ENCODE measurements at places on chromosomes 5 and 9. TPM values are rescaled to one million over a fixed set of nuclear protein-coding genes. Genes with fewer than 3 reads are reported as not detected.

CDKN2B gene
- not detected for total RNA-seq

ZNF484 gene
- 2.0 TPM for total RNA-seq

SPATA31E1 gene
- 0.01 TPM for total RNA-seq

C8G gene
- total RNA-seq = 1.3 TPM

PRRC1 gene
- 51.5 TPM for total RNA-seq

F2RL2 gene
- 3.6 TPM for total RNA-seq

DCAF12 gene
- 41.6 TPM for total RNA-seq

PCDHGA12 gene
- not detected for total RNA-seq

GPX8 gene
- 34.4 TPM for total RNA-seq

CLIC3 gene
- total RNA-seq = 5.6 TPM

LCN12 gene
- total RNA-seq = 1.2 TPM

ANKRD20A1 gene
- 1.5 TPM for total RNA-seq

GFI1B gene
- total RNA-seq = 0.09 TPM

ISL1 gene
- not detected for total RNA-seq

ANKRD55 gene
- total RNA-seq = not detected

NUTM2F gene
- not detected for total RNA-seq

HSD17B3 gene
- total RNA-seq = not detected

UBTD2 gene
- 14.8 TPM for total RNA-seq

MAMDC4 gene
- total RNA-seq = 4.6 TPM

SLC6A3 gene
- 1.3 TPM for total RNA-seq

SARDH gene
- total RNA-seq = 0.07 TPM

NUDT12 gene
- total RNA-seq = 1.9 TPM

NIPSNAP3A gene
- total RNA-seq = 14.7 TPM

SHOC1 gene
- not detected for total RNA-seq

PCDHA9 gene
- not detected for total RNA-seq

OLFM1 gene
- 9.6 TPM for total RNA-seq

LCN1 gene
- 0.26 TPM for total RNA-seq

BRD8 gene
- total RNA-seq = 43.4 TPM

LOX gene
- 1.4 TPM for total RNA-seq

CTNND2 gene
- not detected for total RNA-seq

DOCK2 gene
- 3.1 TPM for total RNA-seq

PPP3R2 gene
- not detected for total RNA-seq

FOXD4L3 gene
- total RNA-seq = 0.14 TPM

TBC1D9B gene
- total RNA-seq = 63.7 TPM

CYSRT1 gene
- total RNA-seq = 5.0 TPM

ANKRD31 gene
- total RNA-seq = 0.06 TPM

PRSS3 gene
- total RNA-seq = 8.7 TPM

GPR151 gene
- not detected for total RNA-seq

CD72 gene
- total RNA-seq = 0.22 TPM

PRRT1B gene
- 0.30 TPM for total RNA-seq

IFNW1 gene
- total RNA-seq = not detected

WNT8A gene
- not detected for total RNA-seq

Data from A549 treated with AZD2906 at 1 μM for 4 hours (cell line).